ENCODE measurements at places on chromosomes 2 and 18. TPM values are rescaled to one million over a fixed set of nuclear protein-coding genes. Genes with fewer than 3 reads are reported as not detected.

- no peak overlapping the region for H3K4me3 ChIP-seq
- H3K27ac ChIP-seq: no peak overlapping the region
- H3K27me3 ChIP-seq: no peaks in the 10 kb centered on the region
- no peak for DNase-seq
Measured at GRCh38 chr18:11050966-11051365, 98.4 kb downstream of the PIEZO2 start.

DNA sequence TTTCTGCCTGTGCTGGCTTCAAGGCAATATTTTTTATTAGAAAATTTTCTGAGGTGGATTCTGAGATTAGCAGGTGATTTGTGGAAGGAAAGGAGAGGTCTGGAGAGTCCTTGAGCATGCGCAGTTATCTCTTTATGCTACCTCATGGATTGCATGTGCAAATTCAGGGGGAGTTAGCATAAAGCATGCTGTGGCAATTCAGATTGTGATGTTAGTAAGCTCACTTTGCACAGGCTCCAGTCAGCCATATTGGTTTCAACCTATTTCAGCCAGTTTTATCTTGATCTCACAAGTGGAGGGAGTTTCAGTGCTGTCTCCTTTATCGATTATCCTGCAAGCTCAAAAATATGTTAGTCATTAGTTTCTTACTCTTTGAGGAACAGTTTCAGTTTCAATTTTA lies 2012.3 kb upstream of the PIK3C3 start:
- H3K4me3 ChIP-seq: no peak overlapping the region
- no peak overlapping the region for H3K27ac ChIP-seq
- no peaks in the 10 kb centered on the region for H3K4me1 ChIP-seq
- H3K36me3 ChIP-seq: no peaks in the 10 kb centered on the region
- no peak for DNase-seq

GRCh38 chr2:179344280-179344964 lies 79.8 kb upstream of the SESTD1 start:
- no peak overlapping the region for H3K4me3 ChIP-seq
- peak; percentile 46 for DNase-seq
- no peaks in the 10 kb centered on the region for H3K4me1 ChIP-seq
- no peaks in the 10 kb centered on the region for H3K27me3 ChIP-seq
- H3K36me3 ChIP-seq: no peaks in the 10 kb centered on the region

SRBD1 gene
- total RNA-seq: 11.6 TPM

DNA sequence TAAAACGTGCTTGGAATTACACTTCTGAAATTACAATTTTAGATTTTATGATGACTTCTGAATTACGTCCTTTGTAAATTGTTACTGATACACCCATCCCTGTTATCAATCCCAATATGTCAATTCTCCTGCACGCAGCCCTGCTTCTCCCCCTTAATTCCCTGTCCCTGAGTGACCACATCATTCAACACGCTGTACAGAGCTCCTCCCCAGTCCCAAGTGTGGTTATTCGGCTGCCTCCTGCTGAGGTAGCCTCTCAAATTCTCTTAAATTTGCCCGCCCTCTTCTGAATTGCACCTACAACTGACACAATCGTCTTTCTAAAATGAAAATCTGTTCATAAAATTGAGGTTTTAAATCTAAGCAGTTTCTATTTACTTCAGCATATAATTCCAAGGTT lies 10.1 kb downstream of the SERPINB8 start:
- H3K4me1 ChIP-seq: peaks cover 3% of the 10 kb centered on the region
- H3K4me3 ChIP-seq: peak overlapping the region; percentile 58
- no peak for DNase-seq

DNA sequence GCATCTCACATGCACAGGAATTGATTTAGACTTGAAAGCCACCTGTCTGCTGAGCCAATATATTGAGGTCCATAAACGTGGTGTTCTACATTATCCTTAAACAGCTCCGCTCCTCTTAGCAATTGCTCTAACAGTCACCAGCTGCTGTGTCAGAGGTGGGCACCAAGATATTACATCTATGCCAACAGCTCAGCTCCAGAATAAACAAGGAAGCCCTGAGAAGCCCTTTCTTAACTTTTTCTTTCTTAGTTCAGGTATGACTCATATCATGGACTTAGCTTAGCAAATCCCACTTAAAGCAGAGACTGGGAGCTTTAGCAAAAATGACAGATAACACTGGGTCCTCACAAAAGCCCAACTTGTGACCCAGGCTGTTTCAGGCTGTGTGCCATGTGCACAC lies 436.6 kb downstream of the IRS1 start:
- peak; percentile 77 for DNase-seq
- no peak overlapping the region for H3K27ac ChIP-seq
